NCI-H748 treated with DMSO at 0.1 percent for 48 hours (cell line): ENCODE measurements at places on chromosomes 4 and X.

DNA sequence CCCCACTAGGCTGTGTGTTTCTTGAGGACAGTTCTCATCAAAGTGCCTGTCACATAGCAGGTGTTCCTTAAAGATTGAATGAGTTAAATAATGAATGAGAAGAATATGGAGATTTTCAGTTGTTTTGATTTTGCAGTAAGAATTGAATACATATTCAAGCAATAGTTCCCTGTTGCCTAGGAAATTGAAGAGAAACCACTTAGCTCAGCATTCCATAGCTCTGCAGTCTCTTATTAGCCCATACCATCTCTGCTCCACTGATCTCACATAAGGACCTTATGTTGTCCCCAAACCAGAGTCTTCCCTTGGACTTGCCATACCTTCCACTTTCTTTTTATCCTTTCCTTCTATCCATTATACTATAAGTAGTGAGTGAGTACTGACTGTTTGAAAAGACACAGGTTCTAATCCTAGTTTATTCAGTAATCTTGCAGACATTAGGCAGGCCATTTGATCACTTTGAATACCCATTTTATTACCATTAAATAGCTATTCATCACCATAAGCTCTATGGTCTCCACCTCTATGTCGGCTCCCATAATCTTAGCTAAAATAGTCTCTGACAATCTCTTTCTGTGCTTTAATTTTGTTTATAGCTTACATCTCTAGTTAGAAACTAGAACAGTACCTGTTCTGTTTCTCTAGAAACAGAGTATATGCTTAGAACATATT is 1059.6 kb upstream of the SLIT2 start:
- DNase-seq, result no peak

DNA sequence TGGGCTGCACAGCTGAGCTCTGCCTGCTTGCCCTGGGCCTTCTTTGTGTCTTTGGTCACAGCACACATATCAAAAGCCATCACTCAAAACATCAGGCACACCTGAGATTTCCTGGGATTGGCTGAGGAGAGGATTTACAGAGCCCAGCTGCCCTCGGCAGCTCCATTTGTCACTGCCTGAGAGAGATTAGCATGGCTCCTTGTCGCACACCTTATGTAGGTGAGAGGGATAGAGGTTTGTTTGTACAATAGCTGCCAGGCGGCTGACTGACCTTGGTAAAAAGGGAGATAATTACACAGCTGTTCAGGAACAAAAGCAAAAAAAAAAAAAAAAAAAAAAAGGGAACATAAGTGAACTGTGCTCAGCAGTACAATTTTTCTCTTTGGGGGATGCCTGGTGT is 63.2 kb downstream of the MGST2 start:
- DNase-seq, result peak; percentile 61

DNA sequence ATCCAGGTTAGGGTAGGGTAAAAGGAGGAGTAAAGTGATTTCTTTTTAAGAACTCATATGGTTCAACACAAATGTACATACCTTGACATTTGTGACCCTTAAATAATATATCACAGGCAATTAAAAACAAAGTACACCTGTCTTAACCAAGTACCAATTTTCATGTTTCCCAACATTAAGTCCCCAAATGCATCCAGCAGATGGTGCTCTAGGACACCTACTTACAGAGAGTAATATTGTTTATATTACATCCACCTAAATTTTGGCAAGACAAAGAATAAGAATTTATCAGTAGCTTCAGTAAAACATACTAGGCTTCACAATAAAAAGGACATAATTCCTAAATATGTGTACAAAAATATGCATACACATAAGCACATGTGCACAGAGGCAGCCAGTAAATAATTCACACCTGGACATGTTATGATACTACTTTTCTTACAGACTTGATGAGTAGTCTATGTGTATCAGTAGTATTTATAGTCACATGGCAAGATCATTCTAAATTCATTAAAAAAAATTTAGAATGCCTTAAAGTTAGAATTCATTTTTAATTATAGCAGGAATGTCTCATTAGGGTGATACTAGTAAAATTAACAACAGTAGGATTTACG is 219.7 kb downstream of the DCLK2 start:
- no peak for DNase-seq

- DNase-seq, result no peak
Measured at GRCh38 chrX:40945361-40945713, 139.9 kb upstream of the USP9X start.

DNA sequence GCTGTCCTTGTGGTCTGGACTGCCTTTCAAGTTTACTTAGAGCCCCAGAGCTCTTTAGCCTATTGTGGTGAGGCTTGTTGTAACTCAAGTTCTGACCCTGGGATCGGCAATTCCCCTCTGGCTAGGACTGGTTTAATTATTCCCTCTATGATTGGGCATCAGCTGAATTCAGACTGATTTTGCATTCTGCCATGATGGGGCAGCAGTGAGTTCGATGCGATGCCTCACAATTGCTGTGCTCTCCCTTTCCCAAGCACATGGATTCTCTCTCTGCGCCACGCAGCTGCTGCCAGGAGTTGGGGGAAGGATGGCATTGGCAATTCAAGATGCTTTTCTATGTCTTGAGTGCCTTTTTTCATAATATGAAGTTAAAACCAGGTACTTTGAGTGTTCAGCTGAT is 327.8 kb upstream of the CXorf51B start:
- no peak for DNase-seq
